GM03348 (cell line): ENCODE measurements at places on chromosomes 12 and 14.

- no peak for DNase-seq
Measured at GRCh38 chr14:68711561-68712309, 81.1 kb downstream of the ZFP36L1 start.

DNA sequence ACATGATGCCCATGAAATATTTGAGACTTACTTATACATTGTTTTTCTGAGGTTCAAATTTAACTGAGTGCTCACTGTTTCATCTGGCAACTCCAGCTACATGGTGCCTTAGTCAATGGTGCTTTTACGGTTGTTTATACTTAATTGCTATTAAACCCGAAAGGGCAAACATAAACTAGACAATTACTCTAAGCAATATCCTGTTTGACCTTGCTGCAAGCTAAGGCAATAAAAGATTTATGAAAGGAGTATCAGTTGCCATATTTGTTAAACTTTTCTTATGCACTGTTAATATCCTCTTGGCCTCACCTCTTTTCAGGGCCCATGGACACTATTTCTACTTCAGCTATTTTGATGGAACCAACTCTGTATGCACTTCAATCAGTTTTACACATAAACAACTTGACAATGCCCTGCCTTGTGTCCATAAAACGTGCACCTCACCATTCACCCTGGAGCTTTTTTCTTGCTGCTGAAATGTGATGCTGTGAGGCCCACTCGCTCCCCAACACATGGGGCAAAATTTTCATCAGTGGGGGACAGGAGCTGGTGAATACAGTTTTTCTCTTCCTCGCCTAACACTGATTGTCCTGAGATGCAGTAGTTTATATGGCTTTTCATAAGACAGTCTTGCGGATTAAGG, 64.1 kb upstream of the HIF1A start:
- DNase-seq, result no peak

GRCh38 chr14:36363704-36364103, 43.3 kb upstream of the MBIP start:
- peak; percentile 10 for DNase-seq

GRCh38 chr12:93536766-93537488, 35.5 kb upstream of the SOCS2 start:
- DNase-seq, result peak; percentile 10

DNA sequence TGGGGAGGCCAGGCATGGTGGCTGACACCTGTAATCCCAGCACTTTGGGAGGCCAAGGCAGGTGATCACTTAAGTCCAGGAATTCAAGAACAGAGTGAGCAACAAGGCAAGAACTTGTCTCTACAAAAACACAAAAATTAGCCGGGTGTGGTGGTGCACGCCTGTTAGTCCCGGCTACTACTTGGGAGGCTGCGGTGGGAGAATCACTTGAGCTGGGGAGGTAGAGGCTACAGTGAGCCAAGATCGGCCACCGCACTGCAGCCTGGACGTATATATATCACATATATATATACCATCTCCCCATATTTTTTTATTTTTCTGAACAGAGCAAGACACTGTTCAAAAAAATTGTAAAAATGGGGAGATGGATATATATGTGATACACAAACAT, 19.5 kb downstream of the CKAP4 start:
- DNase-seq, result no peak

- DNase-seq, result no peak
Measured at GRCh38 chr12:75137896-75138295, 71.7 kb downstream of the KCNC2 start.

DNA sequence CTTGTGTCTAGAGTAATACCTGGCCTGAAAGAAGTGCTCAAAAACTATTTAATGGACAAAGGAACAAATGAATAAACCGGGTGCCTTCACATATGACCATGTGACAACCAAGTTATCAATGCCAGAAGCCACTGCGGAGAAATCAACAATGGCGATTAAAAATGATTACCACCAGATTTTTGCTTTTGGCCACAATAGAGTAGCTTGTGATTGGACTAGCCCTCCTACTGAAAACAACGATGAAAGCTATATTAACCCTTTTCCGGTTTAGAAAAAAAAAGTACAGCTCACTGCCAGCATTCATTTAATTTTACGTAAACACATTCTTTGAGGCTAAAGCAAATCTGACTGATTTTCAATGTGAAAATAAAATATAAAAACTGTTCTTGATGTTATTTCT, 41.6 kb upstream of the TTC7B start:
- no peak for DNase-seq

- DNase-seq, result peak; percentile 25
Measured at GRCh38 chr14:103529383-103530365, 678 bp downstream of the TRMT61A start.

DNA sequence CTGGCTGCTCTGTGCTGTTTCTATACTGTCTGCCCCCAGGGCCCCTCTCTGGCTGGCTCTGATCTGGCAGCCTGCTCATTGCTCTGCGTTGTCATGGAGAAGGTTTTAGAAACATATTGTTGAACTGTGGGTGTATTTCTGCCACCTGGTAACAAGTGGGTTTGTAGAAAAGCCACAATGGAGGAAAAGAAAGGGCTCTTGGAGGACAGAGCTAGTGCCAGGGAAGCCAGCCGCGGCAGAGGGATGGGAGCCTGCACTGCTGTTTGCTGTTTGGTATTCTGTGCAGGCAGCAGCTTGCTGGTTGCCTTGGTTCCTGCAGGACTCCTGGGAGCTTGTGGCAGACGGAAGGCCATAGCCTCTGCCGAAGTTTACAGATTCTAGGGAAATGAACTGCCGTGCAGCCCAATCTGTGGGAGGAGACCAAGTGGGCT, 15.1 kb downstream of the CCDC177 start:
- no peak for DNase-seq

DNA sequence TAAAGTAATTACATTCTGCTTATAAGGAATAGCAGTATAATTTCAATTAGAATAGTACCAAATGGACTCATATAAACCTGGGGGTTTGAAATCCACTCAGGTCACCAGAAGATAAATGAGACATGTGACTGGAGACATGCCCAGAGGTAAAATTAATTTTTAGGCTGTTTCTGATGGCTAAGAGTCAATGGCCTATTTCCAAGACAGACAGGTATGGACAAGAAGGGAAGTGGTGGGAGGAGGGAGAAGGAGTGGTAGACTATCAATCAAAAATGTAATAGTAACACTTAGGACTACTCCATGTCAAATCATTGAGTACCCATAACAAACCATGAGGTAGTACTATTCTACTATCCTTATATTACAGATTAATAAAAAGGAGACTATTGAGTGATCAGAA, 544.0 kb downstream of the GALC start:
- no peak for DNase-seq

- DNase-seq, result peak; percentile 64
Measured at GRCh38 chr12:127083008-127083949, 1183.7 kb upstream of the TMEM132C start.

DNA sequence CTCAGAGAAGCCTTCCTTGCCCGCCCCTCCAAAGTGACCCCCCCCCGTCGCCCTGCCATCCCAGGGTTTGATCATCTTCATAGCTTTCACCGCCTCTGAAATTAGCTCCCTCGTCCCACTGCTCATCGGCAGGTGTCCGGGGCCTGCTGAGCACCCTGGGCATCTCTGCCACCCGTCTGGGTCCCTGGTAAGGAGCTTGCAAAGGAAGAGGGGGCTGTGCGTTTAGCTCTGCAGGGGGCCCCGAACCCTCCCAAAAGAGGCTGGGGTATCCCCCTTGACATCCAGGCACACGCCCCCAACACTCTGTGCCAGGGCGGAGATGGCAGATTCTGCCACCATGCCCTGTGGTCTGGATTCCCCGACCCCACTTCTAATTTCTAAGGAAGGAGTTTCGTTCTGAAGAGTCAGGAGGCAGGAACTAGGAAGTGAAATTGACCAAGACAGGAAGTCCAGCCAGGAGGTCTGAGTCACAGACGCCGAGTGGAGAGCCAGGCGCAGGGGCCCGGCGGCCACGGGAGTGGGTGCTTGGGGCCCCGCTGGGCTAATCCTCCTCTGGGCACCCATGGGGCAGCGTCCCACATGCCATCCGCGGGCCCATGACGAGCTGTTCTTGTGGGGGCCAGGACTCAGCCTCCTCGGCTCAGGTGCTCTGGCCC, 95.7 kb downstream of the RFLNA start:
- DNase-seq, result peak; percentile 88

DNA sequence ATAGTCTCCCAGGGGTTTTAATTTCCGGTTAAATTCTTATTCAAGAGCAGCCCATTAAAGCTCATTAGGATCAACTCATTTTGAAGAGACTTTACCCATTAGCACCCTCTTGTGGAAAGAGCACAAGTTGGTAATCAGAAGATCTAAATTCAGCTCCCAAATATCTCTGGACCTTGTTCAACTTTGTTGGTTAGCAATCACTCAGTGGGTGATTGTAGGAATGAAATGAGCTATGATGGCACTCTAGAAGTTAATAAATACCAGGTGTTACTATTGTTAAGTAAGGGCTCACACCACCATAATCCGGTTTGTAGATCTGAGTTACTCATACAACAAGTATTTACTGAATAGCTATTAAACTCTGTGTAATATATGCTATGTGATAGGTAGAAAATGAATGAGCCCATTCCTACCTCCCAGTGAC, 42.9 kb downstream of the TRIP11 start:
- peak; percentile 80 for DNase-seq

GRCh38 chr12:84072961-84073360, 839.6 kb downstream of the SLC6A15 start:
- DNase-seq, result no peak

GRCh38 chr12:49892732-49893317, 10.9 kb downstream of the FAIM2 start:
- no peak for DNase-seq

DNA sequence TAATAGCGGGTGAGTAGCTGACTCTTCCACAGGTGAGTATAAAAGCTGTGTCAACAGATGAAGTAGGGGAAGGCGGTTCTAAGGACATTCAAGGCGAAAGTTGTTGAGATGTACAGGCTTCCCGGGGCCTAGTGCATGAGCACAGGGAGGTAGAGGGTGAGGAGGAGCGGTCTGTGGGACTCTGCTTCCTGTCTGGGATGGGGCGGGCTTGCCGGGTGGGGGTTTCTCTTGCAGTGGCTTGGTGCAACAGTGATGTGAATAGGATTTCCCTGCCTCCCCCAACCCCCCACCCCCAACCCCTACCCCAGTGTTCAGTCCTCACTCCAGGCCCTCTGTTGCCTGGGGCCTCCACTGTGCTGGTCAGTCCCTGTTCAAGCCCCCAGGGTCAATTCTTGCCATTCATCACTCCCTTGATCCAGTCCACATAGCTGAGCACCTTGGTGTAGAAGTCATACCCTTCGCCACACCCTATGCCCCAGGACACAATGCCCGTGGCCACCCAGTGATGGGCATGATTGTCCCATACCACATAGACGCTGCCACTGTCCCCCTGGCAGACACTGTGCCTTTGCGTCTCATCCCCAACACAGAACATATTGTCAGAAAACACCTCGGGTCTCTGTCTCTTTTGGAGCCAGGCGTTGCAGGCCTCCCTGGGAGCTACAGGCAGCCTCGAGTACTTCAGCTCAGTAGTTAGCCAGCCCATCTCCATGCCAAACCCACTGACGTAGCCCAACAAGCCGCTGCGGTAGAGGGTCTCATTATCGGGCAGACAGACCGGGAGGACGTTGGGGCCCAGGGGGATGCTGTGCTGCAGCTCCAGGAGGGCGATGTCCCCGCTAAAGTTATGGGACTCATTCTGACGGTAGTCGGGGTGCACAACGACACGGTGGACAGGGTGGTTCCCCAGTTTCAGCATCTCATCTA, 4.0 kb upstream of the C1R start:
- no peak for DNase-seq

DNA sequence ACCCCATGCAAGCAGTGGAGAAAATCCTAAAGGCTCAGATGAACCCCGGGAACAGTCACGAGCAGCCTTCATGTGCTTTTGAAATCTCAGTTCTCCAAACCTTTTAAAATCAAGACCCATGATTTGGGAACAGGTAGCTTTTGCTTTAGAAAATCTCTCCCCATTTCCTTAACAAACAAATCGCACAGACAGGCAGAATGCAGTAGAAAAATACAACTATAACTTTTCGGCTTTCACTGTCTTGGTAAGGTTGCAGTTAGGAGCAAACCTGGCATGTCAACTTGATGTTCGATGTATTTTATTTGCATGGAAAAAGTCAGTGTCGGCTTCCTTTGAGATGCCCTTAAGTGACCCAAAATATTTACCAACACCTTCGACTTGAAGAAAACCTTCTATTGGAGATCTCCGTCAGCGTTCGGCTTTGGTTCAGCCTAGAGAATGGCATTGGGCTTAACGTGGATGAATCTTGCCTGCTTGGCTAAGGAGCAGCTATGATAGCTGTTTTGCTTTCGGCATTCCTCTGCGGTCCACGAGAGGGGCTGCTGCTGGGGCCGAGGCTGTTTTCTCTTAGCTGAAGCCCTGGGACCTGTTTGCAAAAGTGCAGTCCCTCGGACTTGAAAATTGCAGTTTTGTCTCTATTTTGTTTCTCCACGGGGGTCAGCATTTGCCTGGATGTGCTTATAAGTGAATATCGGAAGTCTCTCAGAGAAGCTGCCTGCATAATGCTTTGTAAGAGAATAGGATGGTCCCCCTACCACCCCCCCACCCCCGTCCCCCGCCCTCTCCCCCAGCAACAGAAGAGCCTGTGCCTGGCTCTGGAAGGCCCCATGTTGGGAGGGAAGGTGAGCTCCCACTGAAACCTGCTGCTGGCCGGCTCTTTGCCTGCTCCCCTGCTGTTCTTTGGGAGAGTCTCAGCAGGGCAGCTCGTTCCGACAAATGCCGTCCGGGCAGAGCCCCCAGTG, 122.8 kb downstream of the AACS start:
- DNase-seq, result no peak

GRCh38 chr12:124583854-124584253, 16.4 kb upstream of the NCOR2 start:
- DNase-seq, result no peak

DNA sequence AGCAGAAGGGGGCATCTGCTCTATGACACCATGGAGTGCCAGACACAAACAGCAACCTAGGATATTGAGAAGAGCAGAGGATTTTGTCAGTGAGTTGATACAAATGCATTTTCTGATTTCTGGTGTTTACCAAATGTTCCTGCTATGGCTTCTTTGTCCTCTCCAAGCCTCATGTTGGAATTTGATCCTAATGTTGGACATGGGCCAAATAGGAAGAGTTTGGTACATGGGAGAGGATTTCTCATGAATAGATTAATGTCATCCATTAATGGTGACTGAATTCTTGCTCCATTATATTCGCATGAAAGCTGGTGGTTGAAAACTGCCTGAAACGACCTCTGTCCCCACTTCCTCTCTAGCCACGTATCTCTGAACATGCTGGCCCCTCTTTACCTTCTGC, 1002.2 kb upstream of the FLRT2 start:
- no peak for DNase-seq

GRCh38 chr12:26848156-26848825, 15.3 kb upstream of the ITPR2 start:
- no peak for DNase-seq

DNA sequence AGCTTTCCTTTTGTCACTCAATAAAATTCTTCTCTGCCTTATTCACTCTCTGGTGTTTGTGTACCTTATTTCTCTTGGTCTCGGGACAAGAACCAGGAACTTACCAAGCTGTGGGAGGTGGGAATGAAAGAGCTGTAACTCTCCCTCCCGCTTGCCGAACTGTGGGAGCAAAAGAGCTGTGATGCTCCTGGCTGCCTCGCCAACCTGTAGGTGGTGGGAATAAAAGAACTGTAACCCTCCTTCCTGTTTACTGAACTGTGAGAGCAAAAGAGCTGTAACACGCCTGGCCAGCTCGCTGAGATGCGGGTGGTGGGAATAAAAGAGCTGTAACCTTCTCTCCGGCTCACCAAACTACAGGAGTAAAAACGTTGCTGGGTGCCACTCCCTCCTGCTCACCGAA, 314.1 kb upstream of the LRIG3 start:
- DNase-seq, result no peak
